ENCODE measurements at places on chromosomes 2 and 18. TPM values are rescaled to one million over a fixed set of nuclear protein-coding genes. Genes with fewer than 3 reads are reported as not detected.

- H3K27ac ChIP-seq = no peak overlapping the region
- no peaks in the 10 kb centered on the region for H3K36me3 ChIP-seq
- DNase-seq = no peak
- no peaks in the 10 kb centered on the region for H3K27me3 ChIP-seq
- H3K4me3 ChIP-seq = no peak overlapping the region
Observed at GRCh38 chr2:74979844-74980243, 21.4 kb downstream of the POLE4 start.

The HJURP gene
- 64.1 TPM for total RNA-seq

DNA sequence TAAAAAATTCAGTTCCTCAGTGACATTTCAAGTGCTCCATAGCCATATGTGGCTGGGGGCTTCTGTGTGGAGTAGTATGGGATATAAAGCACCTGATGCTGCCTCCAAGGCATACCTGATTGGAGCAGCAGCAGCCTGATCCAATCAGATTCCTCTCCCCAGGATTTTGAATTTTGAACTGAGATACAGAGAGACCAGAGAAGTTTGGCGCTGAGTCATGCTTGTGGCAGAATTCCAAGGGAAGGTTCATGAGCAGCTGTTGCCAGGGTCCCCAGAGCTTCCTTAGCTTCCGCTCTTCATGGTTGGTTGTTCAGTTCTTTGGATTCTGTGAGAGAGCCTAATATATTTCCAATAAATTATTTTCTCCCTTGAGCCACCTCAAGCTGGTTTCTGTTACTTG lies 29.0 kb upstream of the CFAP36 start:
- no peak for DNase-seq
- no peaks in the 10 kb centered on the region for H3K27me3 ChIP-seq
- H3K36me3 ChIP-seq = no peaks in the 10 kb centered on the region
- no peak overlapping the region for H3K4me3 ChIP-seq
- H3K4me1 ChIP-seq = peaks cover 4% of the 10 kb centered on the region
- H3K27ac ChIP-seq = no peak overlapping the region

The C2orf81 gene
- total RNA-seq = 6.5 TPM

The IL37 gene
- not detected for total RNA-seq

DNA sequence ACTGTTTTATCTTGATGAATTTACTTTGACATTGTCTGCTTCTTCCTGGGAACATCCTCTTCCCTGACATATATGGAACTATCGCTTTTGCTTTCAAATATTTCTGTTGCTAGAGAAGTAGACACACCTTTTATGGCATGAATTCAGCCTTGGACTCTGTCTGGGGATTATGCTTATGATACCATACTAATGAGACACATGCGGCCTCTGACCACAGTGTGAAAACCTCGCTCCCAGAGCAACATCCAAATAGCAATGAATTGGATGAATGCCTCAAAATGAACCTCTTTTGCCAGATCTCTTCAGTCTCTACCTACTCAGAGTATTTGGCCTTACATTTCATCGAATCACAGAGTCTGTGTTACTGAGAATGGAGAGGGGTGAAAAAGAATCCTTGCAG lies 70.9 kb downstream of the PIEZO2 start:
- peaks cover 17% of the 10 kb centered on the region for H3K27me3 ChIP-seq
- no peak overlapping the region for H3K27ac ChIP-seq
- H3K4me1 ChIP-seq = no peaks in the 10 kb centered on the region
- H3K36me3 ChIP-seq = no peaks in the 10 kb centered on the region
- DNase-seq = no peak
- H3K4me3 ChIP-seq = no peak overlapping the region

GRCh38 chr18:24019641-24020331 lies 5.2 kb downstream of the TTC39C start:
- H3K27ac ChIP-seq = no peak overlapping the region
- peaks cover 9% of the 10 kb centered on the region for H3K4me1 ChIP-seq
- 0 out of 2 replicates have a peak, but pooled peaks cover 2% of the 10 kb centered on the region for H3K36me3 ChIP-seq
- DNase-seq = no peak
- no peak overlapping the region for H3K4me3 ChIP-seq

The UGT1A10 gene
- not detected for total RNA-seq

The SLC9A4 gene
- 0.07 TPM for total RNA-seq

The OBSL1 gene
- total RNA-seq = 45.2 TPM

DNA sequence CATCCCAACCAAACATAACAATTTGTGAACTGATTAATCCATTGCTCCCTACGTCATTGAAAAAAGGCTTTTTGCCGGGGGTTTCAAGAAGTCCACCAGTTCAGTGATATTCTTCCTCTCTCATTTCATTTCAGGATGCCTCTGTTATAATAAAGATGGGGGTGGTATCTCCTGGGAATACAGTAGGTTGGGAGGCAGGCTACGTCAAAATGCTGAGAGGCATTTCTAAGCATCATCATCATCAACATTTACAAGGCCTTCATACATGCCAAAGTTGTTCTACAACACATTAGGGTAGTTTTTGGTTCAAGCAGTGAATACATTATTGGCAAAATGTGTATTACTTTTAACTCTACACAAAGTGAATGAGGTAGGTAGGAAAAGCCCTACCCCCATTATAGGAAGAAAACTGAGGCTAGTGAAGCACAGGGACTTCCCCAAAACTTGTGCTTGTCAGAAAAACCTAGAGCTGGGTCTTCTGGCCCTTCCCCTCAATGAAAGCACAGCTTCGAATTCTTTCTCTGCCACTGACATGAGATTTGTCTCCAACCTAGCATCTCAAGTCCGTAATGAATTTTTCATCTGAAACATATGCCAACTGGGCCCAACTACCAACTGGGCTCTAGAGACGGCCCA lies 11.3 kb downstream of the OSR1 start:
- no peaks in the 10 kb centered on the region for H3K4me1 ChIP-seq
- no peaks in the 10 kb centered on the region for H3K27me3 ChIP-seq
- no peak for DNase-seq
- H3K4me3 ChIP-seq = peak overlapping the region; percentile 90

Measured in HCT116 (cell line).